ENCODE measurements at places on chromosomes 7 and 10.

- DNase-seq: no peak
Observed at GRCh38 chr7:98855610-98856422, 14.0 kb downstream of the TMEM130 start.

GRCh38 chr7:8205537-8205936, 56.4 kb downstream of the ICA1 start:
- no peak for DNase-seq

DNA sequence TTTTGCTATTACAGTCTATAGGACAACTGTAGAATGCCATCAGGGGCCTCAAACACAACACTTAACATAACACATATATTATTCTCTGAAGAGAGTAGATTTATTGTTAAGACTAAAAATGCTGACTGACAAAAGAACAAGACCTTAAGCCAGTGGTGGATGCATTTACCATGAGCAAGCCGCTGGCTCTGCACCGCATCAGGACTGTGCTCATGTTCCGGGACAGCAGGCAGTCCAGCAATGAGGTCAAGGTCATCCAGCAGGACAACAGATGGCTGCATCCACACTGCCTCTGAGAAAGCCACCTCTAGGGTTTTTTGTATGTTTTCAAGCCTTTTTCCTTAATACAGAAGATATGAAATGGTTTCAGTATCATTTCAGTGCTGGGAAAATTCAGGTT, 23.8 kb downstream of the PEX1 start:
- no peak for DNase-seq

DNA sequence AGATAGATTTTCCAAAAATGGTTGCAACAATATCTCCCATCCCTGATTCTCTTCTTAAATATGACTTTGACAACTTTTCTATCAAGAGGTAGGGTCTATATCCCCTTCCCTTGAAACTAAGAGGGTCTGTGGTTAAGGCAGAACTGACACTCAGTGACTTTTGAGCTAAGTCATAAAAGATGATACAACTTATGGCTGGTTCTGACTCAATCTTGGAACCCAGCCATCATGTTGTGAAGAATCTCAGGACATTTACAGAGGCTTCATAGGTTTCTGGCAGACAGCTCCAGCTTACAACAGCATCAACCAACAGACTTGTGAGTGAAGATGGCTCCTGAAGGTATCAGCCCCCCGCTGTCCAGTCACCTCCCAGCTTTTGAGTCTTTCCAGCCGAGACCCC, 203.5 kb downstream of the RNLS start:
- no peak for DNase-seq

- no peak for DNase-seq
Observed at GRCh38 chr10:44965104-44965503, 5.5 kb downstream of the RASSF4 start.

DNA sequence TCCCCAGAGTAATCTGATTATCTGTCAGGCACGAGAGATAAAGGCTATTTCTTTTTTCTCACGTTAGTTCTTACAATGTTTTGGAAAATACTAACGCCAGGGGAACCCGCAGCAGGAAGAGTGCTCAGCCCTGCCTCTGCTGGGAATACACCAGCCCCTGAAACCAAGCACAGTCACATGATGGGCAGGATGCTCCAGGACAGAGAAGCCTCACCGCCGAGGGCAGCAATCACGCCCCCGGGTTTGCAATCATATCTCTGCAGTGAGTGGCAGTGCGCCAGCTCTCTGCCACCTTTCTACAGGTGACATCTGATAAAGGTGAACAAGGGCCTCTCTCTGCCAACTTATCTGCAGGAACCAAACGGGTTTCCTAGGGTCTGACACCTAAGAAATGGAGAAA, 39.8 kb downstream of the BRI3 start:
- DNase-seq: no peak

DNA sequence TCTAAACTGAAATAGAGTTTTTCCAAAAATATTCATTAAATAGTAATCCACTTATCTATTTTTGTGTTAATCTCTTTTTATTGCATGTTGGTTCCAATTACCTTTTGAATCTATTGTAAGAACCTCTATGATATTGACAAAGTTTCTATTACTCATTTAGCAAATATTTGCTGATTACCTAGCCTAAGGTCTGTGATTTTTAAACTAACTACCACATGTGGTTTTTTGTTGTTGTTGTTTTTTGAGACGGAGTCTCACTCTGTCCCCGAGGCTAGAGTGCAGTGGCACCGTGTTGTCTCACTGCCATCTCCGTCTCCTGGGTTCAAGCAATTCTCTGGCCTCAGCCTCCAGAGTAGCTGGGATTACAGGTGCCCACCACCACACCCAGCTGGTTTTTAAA, 2.0 kb upstream of the ASB13 start:
- DNase-seq: no peak

DNA sequence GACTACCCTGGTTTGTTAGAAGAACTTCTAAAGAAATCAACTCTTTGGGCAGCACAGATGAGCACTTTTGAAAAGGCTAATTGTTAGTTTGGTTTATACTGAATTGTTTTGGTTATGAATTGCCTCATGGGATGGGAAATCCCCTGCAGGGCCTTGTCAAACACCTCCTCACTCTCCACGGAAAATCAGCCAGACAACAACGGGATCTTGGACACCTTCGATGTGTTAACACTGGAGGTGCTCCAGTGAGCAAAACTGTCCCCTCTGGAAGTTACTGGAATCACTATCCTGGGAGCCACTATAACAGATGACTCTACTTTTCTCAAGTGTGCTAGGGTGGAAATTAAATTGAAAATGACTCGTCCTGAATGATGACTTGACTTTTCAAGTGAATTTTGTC, 38.7 kb downstream of the CDK6 start:
- DNase-seq: peak; percentile 75

- DNase-seq: no peak
Observed at GRCh38 chr10:97012470-97012869, 173.3 kb downstream of the SLIT1 start.

DNA sequence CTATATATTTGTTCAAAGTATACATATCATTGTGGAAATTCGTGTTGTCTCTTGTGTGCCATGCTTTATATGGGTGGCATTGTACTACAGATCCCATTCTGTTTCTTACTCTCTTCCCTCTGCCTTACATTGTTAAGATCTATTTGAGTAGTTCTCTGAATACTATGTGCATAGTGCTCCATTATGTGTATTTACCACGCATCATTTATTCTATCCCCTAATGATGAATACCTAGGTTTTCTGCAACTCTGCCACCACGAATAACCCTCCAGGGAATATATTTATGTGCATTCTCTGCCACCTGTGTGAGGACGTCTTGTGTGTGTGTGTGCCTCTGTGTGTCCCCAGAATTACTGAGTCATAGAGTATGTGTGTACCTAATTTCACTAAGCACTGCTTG, 431.2 kb upstream of the C7orf33 start:
- no peak for DNase-seq

DNA sequence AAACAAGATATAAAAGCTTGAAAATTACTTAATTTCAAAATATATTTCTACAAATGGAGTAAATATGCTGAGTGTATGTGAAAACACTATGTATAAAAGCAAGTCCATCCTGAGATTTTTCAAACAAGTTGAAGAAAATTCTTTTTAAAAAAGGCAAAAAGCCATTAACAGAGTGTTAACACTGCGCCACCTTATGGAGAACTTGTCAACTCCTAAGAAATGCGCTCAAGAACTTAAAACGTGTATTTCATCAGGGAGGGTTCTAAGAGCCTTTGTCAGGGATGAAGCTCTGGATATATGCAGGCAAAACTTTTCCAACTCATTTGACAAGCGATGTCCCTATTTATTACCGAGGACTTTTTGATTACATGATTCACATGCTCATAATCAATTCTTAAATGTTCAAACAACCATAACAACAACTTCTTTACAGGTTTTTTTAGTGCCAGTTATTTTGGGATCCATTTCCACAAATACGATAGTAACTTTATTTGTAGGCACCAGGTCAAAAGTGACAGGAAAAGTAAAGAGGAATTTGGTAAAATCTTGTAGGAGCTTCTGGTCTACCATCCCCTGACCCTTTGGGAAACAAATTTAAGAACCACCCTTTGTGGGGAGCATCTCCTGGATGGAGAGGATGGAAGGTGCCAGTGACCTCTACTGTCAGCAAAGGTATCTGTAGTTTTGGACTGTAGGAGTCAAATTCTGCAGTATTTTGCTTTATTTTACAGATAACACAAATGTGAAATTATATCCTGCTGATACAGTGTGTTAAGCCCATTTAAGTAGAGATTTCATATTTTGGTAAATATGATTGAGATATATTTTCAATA, 23.2 kb downstream of the CALCR start:
- DNase-seq: no peak
